Mesothelial cell of epicardium (in vitro differentiated cells): ENCODE measurements at places on chromosomes 5 and 9. TPM values are rescaled to one million over a fixed set of nuclear protein-coding genes. Genes with fewer than 3 reads are reported as not detected.

CREBRF gene
- 17.8 to 20.3 TPM (median 19.1 TPM) in 3 replicates for total RNA-seq

- H3K36me3 ChIP-seq, result no peaks in the 10 kb centered on the region
- no peak overlapping the region for H3K4me3 ChIP-seq
- peaks cover 2% of the 10 kb centered on the region for H3K4me1 ChIP-seq
- no peak overlapping the region for H3K27ac ChIP-seq
- H3K27me3 ChIP-seq, result no peaks in the 10 kb centered on the region
Measured at GRCh38 chr5:145543968-145544367, 291.2 kb downstream of the PRELID2 start.

GRCh38 chr9:87831159-87831558, 51.5 kb upstream of the SPATA31E1 start:
- DNase-seq, result no peak
- no peaks in the 10 kb centered on the region for H3K36me3 ChIP-seq
- no peak overlapping the region for H3K4me3 ChIP-seq
- H3K27ac ChIP-seq, result no peak overlapping the region
- H3K4me1 ChIP-seq, result peaks cover 18% of the 10 kb centered on the region

CFAP90 gene
- total RNA-seq, result 0.35 to 1.3 TPM (median 0.85 TPM) in 3 replicates

DNA sequence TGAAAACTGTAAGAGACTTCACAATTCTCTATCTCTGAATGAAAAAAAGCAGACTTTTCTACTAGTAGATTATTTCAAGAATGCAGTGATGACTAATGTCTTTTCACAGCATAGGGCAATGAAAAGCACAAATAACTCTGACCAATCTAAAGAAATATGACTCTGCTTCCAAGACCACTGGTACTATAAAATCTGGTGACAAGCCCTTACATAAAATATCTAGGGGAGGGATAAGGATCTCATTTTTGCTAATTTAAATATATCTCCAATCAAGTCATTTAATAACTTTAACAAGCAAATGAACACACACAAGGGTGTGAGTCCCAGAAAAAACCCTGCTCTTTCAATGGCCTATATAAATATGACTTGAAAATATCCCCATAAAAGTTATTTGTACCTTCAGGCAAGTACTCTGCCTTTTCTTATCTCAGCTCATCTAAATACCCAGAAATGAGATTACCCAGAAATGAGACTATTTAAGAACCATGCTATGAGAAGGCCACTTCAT, 105.2 kb downstream of the GNAQ start:
- no peaks in the 10 kb centered on the region for H3K27me3 ChIP-seq
- H3K36me3 ChIP-seq, result peaks cover 8% of the 10 kb centered on the region
- peaks cover 14% of the 10 kb centered on the region for H3K4me1 ChIP-seq
- DNase-seq, result no peak
- H3K27ac ChIP-seq, result peak overlapping the region; percentile 71

SLIT3 gene
- 64.1 to 65.1 TPM (median 64.3 TPM) in 3 replicates for total RNA-seq

FREM1 gene
- 60.5 to 71.4 TPM (median 62.9 TPM) in 3 replicates for total RNA-seq

- no peaks in the 10 kb centered on the region for H3K27me3 ChIP-seq
- no peaks in the 10 kb centered on the region for H3K36me3 ChIP-seq
- H3K4me3 ChIP-seq, result no peak overlapping the region
- H3K4me1 ChIP-seq, result no peaks in the 10 kb centered on the region
- no peak overlapping the region for H3K27ac ChIP-seq
- DNase-seq, result no peak
Measured at GRCh38 chr9:3768712-3769457, 243.1 kb upstream of the RFX3 start.

DNA sequence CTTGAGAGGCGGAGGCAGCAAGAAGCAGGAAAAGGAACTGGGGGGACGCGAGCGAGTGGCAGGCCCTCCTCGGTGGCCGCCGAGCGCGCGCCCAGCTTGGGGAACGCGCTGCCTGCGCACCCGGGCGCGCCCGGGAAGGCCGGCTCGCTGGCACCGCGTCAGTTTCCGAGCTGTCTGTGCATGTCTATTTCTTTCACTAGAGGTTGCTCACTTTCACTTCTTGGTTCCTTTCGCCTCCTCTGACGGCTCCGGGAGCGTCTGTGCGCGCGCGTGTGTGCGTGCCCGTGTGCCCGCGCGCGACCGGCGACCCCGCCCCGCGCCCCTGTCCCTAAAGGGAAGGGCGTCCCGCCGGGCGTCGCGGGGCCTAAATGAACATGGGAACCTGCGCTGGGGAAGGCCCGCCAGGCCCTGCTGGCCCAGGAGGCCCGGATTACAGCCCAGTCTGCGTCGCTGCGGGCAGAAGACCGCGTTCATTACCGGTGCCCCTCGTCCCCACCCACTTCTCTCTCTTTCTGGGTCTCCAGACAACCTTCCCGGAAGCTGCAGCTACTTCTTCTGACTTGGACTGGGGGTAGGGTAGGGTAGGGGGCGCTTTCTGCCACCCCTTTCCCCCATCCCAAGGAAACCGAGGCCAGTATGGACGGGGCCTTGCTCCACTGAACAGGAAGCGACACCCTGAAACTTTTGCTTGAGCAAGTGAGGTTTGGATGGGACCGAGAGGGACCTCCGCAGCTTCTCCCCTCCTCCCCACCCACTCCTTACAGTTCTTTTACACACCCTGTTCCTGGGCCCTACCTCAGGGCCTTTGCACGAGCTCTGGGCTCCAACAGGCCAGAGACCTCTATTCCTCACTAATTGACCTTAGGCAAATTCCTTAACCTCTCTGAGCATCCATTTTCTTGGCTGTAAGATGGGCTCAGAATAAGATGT, 205.8 kb upstream of the IER5L start:
- no peak for DNase-seq
- peak overlapping the region; percentile 60 for H3K4me3 ChIP-seq
- H3K36me3 ChIP-seq, result no peaks in the 10 kb centered on the region
- no peaks in the 10 kb centered on the region for H3K27me3 ChIP-seq
- peaks cover 16% of the 10 kb centered on the region for H3K4me1 ChIP-seq
